MM.1S (cell line): ENCODE measurements at places on chromosomes 1 and 21.

GRCh38 chr21:25298512-25299491 lies 308.5 kb downstream of the MRPL39 start:
- peak; percentile 37 for DNase-seq

DNA sequence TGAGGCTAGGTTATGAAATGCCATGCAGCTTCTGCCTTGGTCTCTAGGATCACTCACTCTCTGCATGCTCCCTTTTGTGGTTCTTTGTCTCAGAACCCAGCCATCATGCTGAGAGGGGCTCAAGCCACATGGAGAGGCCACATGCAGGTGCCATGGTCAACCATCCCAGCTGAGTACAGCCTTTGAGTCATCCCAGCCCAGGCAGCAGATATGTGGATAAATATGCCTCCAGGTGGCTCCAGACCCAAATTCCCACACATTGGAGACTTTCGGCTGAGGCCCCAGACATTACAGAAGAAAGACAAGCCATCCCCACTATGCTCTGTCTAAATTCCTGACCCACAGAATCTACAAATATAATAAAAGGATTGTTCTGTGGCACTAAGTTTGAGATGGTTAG lies 102.0 kb downstream of the LHX9 start:
- DNase-seq = no peak

DNA sequence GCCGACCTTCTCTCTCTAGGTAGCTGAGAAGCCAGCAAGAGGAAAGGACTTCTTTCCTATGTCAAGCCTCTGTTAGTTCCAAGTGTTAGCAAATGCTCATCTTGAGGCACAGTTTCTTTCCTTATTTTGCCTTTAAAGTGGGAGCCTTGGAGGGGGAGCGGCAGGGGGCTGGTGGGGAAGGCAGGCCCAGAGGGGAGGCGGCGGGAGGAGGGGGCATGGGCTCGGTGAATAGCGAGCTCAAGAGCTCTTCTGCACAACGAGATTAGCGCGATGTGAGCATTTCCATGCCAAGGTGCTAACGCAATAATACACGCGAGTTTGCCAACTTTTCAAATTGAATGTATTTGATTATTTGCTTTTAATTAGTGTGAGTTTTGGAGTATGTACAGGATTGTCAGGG lies 372.6 kb downstream of the RPS6KC1 start:
- DNase-seq = no peak

GRCh38 chr1:64502931-64503330 lies 33.0 kb downstream of the CACHD1 start:
- DNase-seq = no peak

GRCh38 chr21:15976807-15977206 lies 247.0 kb downstream of the USP25 start:
- DNase-seq = no peak

GRCh38 chr1:159015440-159015909 lies 5.8 kb downstream of the IFI16 start:
- peak; percentile 98 for DNase-seq

DNA sequence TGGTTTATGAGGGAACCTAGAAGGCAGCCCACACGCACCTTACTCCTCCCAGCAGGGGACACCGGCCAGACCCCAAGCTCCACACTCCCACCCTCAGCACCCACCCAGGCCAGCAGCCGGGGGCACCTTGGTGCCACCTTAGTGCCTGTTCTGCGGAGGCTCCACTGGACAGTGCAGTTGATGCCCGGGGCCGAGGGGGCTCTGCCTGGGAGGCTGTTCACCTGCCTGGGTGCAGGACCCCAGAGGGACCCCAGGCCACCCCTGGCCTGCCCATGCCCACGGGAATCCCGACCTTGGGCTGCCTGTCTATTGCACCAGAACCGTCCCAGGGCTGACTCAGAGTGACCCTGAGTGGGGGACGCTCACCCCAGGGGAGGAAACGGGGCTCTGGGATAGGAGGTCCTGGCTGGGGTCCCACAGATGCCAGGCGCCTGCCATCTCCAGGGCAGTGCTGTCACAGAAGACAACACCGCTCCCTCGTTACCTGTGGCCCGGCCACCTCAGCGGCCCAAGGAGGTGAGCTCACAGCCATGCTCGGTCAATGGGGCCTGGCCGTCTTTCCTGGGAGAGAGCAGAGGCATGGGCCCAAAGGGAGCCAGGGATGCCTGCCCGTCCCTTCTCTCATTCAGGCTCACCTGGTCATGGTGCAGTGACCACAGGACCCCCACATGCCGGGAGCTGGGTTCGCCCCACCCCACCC lies 696 bp downstream of the SCNN1D start:
- DNase-seq = no peak

- DNase-seq = no peak
These were observed 81.4 kb downstream of the SYT6 start for GRCh38 chr1:114072246-114072645.

- no peak for DNase-seq
These were observed 8.8 kb downstream of the MDM4 start for GRCh38 chr1:204524986-204525385.

- peak; percentile 53 for DNase-seq
These were observed 454.6 kb upstream of the RUNX1 start for GRCh38 chr21:35503671-35504070.

GRCh38 chr1:158496374-158496773 lies 24.4 kb downstream of the OR10R2 start:
- DNase-seq = peak; percentile 42

DNA sequence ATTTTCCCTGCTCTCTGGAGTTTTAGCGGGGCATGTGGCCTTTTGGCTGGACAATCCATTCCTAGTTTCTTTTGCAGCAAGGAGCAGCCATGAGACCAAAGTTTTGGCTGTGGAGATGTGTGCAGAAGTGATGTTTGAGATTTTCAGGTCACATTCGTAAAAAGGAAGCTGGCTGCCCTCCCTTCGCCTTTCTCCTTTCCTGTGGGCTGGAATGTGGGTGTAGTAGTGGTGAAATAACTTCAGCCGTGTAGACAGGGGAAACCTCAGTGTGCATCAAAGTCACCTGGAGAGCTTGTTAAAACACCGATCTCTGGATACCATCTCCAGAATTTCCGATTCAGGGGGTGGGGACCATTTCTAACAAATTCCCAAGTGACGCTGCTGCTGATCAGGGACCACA lies 5.3 kb upstream of the GPR88 start:
- DNase-seq = no peak

DNA sequence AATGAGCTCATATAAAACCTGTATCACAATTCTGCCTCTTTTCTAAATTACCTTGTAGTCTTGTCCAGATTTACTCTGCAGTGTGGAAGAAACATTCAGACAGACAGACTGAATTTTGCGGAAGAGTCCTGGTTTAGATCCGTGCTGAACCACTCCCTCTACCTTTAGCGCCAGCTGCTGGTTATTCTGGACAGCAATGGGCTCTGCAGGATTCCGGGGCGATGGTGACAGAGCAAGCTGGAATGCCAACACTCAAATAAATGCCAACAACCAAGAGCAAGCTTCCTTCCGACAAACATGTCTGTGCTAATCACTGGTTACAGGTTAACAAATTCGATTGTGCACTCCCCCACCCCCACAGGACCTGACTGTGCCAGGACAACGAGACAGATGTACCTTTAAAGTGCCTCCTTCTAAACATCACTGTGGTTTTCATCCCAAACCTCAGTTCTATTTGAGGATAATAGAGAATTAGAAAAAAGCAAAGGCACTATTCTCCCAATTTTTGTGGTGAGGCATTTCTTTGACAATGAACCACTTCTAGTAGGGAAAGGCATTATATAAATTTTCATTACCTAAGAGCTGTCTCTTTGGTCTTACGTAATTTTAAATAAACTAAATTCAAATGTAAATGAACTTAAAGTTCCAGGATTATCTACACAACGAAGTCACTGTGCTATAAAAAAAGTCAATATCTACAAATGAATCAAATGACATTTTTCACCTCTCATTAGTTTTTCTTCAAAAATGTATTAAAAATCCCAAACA lies 90.4 kb downstream of the INTS7 start:
- DNase-seq = no peak

DNA sequence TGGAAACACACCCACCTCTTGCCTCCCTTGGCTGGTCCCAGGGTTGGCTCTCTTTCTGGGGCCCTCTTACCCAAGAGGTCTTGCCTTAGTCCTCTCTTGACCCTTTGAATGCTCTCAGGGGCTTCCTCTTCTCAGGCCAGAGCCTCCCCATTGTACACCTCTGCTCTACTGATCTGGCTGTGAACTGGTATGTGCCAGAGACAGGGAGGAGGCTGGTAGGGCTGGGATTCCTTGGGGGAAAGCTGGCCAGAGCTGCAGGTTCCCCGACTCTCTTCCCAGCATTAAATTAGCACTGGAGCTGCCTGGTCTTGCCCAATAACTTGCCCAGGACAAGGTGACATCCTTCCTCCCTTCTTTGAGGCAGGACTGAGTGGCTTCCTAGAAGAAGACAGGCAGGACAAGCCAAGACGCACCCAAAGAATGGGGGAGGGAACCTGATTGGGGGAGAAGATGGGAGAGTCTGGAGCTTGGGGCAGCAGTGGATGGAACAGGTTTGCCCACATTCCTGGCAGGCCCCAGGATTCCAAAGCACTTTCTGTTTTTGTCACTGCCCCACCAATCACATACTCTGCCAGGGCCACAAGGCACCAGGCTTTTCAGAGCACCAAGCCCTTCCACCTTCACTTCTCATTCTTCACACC lies 37.2 kb upstream of the CITED4 start:
- no peak for DNase-seq

DNA sequence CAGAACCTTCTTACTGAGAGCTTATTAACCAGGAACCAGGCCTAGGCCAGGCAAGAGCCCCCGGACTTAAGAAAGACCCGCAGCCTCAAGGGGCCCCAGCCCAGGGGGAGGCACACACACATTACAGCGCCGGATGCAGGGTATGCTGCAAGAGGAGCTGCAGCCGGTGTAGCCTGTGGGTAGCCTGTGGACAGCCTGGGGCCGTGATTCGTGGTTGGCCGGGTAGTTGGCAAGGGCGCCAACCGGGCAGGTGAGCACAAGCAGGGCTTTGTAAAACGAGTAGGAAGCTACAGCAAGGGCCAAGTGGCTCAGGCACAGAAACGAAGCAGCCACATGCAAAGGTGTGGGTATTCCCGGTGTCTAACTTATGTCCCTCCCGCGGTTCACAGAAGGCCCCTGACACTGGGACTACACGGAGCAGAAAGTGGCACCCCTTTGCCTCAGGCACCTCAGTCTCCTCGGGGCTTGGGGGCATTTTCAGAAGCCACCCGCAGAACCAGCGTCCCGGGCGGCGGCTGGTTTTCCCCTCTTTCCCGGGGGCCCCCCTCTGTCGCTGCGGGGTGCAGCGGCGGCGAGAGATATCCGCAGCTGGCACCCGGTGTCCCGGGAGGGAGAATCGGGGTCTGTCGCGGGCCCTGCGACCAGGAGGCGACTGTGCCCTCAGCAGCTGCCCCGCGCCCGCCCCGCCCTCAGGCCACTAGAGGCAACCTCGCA lies 40.8 kb downstream of the KIAA1614 start:
- peak; percentile 32 for DNase-seq

- DNase-seq = no peak
These were observed 148.8 kb downstream of the TGFB2 start for GRCh38 chr1:218493986-218494385.

DNA sequence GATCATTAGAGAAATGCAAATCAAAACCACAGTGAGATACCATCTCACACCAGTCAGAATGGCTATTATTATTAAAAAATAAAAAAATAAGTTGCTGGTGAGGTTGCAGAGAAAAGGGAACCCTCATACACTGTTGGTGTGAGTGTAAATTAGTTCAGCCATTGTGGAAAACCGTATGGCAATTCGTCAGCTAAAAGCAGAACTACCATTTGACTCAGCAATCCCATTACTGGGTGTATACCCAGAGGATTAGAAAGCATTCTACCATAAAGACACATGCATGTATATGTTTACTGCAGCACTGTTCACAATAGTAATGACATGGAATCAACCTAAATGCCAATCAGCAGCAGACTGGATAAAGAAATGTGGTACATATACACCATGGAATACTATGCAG lies 42.2 kb downstream of the GIPC2 start:
- no peak for DNase-seq

- DNase-seq = no peak
These were observed 3.0 kb upstream of the MFSD2A start for GRCh38 chr1:39951926-39952325.

DNA sequence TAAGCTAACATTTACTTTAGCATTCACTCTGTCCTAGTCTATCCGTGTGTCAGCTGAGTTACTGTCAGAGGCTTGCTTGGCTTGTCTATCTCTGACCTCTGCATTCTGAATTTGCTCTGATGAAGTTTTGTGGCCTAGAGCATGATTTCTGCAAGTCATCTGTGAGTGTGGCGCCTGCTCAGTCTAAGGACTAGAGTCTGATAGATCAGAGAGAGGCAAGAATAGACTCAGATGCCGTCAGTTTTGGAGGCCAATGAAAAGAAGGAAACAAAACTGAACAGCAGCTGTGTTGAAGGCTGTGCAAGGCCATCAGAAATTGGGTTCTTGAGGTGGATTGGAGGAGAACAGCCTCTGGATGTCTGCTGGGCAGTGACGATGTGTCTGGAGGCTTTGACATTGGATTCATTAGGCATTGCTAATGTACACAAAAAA lies 573.1 kb downstream of the USP25 start:
- DNase-seq = no peak

- DNase-seq = no peak
These were observed 10.8 kb downstream of the CASP9 start for GRCh38 chr1:15513192-15513591.

- no peak for DNase-seq
These were observed 131.2 kb downstream of the PIK3R3 start for GRCh38 chr1:46001081-46001785.

DNA sequence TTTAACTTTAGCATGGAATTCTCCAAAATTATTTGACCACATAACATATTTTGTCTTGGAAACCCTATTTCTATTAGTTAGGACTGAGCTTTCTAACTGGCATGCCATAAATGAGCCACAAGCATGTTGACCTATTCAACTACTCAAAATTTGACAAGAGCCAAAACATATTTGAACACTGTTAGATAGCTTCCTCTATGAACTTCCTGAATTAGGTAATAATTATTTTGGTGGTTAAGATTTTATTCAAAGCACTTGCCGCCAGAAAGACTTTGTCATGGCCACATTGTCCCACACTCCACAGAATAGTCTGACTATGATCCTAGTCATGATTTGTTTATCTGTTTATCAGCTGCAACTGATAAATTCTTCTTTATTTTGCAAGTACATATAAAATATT lies 23.1 kb upstream of the CTPS1 start:
- no peak for DNase-seq

DNA sequence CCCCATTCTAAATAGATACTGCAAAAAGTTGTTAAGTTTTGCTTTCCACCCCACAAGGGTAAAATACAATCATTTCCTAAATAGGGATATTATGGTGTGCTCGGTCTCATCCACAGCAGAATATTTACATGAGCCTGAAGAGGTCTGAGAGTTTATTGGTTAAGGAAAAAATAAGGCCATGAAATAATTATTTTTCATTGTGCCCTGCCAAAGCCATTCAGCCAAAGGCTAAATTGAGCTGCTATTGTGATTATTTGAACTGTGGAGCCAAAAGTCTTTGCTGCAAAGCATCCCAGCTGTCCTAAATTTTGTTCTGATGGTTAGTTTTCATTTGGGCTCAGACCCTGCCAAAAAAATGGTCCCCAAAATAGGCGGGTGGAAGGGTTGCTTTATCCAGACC lies 298.7 kb upstream of the ESRRG start:
- DNase-seq = no peak

- DNase-seq = peak; percentile 78
These were observed 13.2 kb upstream of the CTSE start for GRCh38 chr1:206036663-206037455.
